Hepatocyte (in vitro differentiated cells): ENCODE measurements at places on chromosomes 4 and X. TPM values are rescaled to one million over a fixed set of nuclear protein-coding genes. Genes with fewer than 3 reads are reported as not detected.

DNA sequence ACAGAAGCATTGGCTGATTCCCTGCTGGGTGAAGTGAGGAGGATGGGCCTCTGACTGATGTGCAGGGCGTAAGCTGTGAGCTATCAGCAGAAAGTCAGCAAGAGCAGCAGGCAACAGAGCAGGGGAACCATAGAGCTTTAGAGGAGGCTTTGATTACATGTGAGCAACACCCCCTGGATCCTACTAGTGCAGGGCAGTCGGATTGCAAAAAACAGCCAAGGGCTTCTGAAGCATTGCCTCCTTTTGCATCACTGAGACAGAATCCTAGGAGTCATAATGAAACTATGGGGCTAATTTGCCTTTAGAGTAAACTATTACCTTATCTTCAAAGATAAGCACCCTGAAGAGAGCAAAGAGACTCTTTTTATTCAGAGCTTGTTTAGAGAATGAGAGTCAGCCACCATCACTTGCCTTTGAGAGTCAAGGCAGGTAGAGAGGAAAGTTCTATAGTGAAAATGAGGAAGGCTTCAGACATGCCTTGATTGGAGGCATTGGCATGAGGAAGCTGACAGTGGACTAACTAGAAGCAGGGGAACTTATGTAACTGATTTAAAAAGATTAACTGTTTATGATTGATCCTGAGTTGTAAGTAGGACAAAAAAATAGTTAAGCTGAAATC lies 420.3 kb downstream of the PDHA2 start:
- peak; percentile 36 for DNase-seq

- no peak for DNase-seq
Observed at GRCh38 chr4:154186888-154187287, 304.7 kb downstream of the DCHS2 start.

DNA sequence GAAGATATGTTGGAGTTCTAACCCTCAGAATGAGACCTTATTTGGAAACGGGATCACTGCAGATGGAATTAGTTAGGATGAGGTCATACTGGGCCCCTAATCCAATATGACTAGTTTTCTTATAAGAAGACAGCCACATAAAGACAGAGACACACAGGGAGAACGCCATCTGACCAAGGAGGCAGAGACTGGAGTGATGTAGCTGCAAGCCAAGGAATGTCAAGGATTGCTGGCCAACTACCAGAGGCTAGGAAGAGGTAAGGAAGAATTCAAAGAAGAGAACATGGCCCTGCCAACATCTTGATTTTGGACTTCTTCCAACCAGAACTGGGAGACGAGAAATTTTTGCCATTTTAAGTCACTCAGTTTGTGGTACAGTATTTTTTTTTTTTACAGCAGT lies 152.8 kb upstream of the DIPK2B start:
- no peak for DNase-seq

DNA sequence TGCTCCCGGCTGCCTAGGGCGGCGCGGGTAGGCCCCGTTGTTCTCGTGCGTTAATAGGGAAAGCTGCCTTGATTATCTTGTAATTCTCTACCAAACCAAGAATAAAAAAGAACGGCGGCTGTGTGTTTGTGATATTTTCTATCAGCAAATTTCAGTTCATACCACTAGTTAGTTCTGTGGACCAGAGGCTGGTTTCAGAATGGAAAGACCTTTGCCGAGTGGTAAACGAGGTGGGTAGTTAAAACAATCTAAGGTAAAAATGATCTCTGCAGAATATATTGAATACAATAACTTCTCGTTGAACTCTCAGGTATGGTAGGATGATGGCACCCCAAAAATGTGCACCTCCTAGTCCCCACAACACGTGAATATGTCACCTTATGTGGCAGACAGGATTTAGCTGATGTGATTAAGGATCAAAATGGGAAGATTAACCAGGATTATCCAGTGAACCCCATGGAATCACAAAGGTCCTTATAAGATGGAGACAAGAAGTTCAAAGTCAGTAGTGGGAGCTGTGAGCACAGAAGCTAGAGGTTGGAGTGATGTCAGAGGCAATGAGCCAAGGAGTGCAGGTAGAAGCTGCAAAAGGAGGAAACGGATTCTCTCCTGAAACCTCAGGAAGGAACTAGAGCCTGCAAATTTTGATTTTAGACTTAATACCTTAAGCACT lies 574 bp upstream of the CFAP97 start:
- no peak for DNase-seq

GRCh38 chr4:4456351-4456750 lies 69.4 kb downstream of the NSG1 start:
- DNase-seq = no peak

DNA sequence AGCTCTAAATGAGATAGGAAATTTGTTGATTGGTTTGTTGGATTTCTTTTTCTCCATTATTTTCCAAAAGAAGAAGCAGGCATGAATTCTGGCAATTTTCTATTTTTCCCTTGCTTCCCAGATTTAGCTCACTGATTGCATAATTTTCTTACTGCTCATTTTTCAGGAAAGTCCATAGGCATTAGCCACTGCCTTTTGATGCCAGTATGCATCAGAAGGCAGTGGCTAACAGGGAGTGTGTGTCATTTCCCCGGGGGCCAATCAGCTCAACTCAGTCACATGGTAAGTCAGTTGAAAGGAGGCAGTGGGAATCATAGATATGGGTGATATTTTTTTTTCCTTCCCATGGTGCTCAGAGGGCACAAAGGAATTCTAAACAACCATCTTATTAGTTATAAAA lies 156.7 kb downstream of the TRIML1 start:
- DNase-seq = no peak

- no peak for DNase-seq
Observed at GRCh38 chr4:67051000-67051789, 494.1 kb downstream of the CENPC start.

- no peak for DNase-seq
Observed at GRCh38 chrX:39327255-39327654, 526.0 kb downstream of the MID1IP1 start.

GRCh38 chrX:118353081-118353850 lies 7.4 kb downstream of the WDR44 start:
- no peak for DNase-seq

Gene BEX3
- 267 and 271 TPM in 2 replicates for total RNA-seq

Gene CTAG2
- not detected in 2 replicates for total RNA-seq
